ENCODE measurements at places on chromosomes 7 and 10.

- DNase-seq, result no peak
These were observed 181.1 kb downstream of the HERPUD2 start for GRCh38 chr7:35513828-35514227.

GRCh38 chr10:102678842-102679289 is 34.6 kb downstream of the TRIM8 start:
- no peak for DNase-seq

- no peak for DNase-seq
These were observed 32.5 kb downstream of the C7orf33 start for GRCh38 chr7:148622887-148623585.

DNA sequence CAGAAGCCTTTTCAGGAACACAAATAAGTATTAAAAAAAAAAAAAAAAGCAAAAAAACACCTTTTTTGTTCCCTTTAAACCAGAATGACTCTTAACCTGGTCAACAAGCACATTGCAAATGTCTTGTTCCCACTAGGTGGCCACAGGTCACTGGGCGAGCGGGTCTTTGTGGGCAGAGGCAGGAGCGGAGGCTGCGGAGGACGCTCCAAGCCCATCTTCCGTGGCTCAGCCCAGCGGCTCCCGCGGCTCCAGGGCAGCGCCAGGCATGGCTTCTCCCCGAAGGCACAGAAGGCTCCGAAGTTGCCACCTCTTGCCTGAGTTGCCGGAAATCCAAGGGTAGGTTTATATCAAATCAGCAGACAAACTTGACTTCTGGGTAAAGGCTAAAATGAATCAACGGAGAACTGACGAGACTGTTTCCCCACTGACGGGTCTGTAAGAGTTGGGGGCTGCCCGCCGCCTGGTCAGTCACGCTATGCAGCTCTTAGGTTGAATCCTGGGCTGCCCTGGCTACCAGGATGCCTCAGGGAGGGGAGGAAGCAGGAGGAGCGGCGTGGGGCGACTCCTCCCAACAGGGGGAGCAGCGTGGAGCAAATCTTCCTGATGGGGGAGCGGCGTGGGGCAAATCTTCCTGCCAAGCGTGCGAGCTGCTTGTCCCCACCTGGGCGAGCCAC is 144.5 kb downstream of the PTPRN2 start:
- DNase-seq, result no peak

GRCh38 chr10:76723844-76724243 is 913.8 kb downstream of the KCNMA1 start:
- no peak for DNase-seq

GRCh38 chr10:11036424-11037011 is 18.8 kb downstream of the CELF2 start:
- DNase-seq, result no peak

- DNase-seq, result no peak
These were observed 157.8 kb downstream of the FGFR2 start for GRCh38 chr10:121440461-121440860.

DNA sequence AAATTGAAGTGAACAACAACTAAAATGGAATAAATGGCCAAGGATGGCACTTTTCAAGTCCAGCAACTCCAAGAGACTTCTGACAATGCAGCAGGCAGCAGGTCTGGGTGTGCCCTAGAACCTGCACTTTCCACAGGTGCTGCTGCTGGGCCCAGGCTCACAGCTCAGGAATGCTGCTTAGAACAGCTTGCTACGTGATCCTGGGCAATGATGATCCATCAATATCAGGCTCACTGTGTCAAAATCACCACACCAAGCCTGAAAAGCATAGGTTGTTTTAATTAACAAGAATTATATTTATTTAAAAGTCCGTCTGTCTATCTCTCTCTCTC is 148.4 kb downstream of the TNS3 start:
- no peak for DNase-seq

DNA sequence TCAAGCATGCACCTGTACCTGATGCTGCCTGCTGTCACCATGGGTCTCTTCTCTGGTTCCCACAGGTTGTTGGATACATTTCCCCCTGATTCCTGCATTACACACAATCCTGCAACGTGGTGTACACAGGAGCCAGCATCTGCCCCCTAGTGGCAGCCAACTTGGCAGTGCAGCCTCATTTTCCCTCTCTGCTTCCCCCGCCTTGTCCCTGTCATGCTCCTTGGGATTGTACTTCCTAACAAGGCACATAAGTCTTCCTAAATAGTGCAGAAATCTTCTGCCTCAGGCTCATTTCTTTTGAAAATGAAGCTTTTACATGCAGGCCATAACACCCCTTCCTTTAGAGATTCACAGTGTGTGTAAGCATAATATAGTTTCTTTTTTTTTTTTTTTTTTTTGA is 387.5 kb downstream of the CCSER2 start:
- DNase-seq, result no peak

DNA sequence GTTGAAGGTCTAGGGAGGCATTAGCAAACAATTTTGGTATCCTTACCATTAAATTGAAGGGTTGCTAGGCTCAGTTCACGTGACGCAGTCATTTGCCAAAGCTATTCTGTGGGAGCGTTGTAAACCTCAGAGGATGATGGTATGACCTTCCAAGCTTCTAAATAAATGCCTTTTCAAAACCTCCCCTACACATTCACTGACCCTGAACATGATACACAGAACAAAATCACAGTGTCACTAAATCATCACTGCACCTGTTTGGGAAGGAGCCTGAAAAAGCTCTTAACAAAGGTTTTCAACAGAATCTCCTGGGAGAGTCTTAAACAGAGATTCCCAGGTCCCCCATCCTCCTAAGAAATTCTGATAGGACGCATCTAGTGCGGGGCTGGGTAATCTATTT is 13.2 kb upstream of the CCDC172 start:
- no peak for DNase-seq

DNA sequence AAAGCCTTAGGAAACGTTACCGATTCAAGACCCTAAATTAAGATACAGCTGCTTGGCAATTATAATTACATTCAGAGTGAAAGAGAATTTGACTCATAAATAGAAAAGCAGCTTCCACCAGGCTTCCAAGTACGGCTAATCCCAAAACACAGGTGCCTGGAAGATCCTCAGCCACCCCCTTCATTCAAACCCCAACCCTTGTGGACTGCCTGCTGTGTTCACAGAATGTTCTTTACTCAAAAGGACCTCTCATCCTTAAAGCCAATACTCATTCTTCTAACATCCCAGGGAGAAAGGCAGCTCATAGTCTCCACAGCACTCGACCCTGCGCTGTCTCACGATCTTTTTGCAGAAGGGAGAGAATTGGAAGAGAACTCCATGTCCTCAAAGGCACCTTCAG is 32.9 kb downstream of the RNF32 start:
- no peak for DNase-seq
